Aorta (tissue), 5 donors: ENCODE measurements at places on chromosomes 7 and 10. TPM values are rescaled to one million over a fixed set of nuclear protein-coding genes. Genes with fewer than 3 reads are reported as not detected.

The SH2B2 gene
- 5.5 TPM for total RNA-seq

DNA sequence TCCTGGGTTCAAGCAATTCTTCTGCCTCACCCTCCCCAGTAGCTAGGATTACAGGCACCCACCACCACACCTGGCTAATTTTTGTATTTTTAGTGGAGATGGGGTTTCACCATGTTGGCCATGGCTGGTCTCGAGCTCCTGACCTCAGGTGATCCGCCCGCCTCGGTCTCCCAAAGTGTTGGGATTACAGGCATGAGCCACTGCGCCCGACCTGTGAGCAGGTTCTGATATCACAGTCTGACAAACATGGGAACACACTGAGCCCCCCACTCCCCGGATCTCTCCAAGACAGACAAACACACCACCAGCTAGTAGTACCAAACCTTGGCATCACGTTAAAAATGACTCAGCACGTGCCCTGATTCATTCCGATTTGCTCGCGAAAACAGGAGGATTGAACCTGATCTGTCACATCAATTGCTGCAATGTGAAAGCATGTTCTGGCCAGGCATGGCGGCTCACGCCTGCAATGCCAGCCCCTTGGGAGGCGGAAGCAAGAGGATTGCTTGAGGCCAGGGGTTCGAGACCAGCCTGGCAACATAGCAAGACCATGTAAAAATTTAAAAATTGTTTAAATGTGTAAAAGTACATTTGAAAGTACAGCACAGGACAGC lies 106.5 kb downstream of the SMURF1 start:
- no peaks in the 10 kb centered on the region for H3K27me3 ChIP-seq
- no peak for DNase-seq
- H3K4me1 ChIP-seq = no peaks in the 10 kb centered on the region
- no peak overlapping the region for H3K27ac ChIP-seq
- no peak overlapping the region for H3K4me3 ChIP-seq
- H3K36me3 ChIP-seq = peaks cover 19% of the 10 kb centered on the region

The PRF1 gene
- 3.2 TPM for total RNA-seq

GRCh38 chr7:87151729-87152111 lies 533 bp upstream of the DMTF1 start:
- H3K27ac ChIP-seq = peak overlapping the region; percentile 97
- H3K27me3 ChIP-seq = no peaks in the 10 kb centered on the region
- H3K4me1 ChIP-seq = no peaks in the 10 kb centered on the region

The TMEM139 gene
- total RNA-seq = 0.32 TPM

- H3K4me1 ChIP-seq = no peaks in the 10 kb centered on the region
- no peak for DNase-seq
- H3K27me3 ChIP-seq = no peaks in the 10 kb centered on the region
- no peak overlapping the region for H3K27ac ChIP-seq
Observed at GRCh38 chr7:112981966-112982365, 104.7 kb downstream of the GPR85 start.

- no peak overlapping the region for H3K4me3 ChIP-seq
- H3K27ac ChIP-seq = no peak overlapping the region
- no peaks in the 10 kb centered on the region for H3K36me3 ChIP-seq
- DNase-seq = peak; percentile 19
- H3K27me3 ChIP-seq = no peaks in the 10 kb centered on the region
Observed at GRCh38 chr10:131662851-131663250, 238.0 kb upstream of the PPP2R2D start.

DNA sequence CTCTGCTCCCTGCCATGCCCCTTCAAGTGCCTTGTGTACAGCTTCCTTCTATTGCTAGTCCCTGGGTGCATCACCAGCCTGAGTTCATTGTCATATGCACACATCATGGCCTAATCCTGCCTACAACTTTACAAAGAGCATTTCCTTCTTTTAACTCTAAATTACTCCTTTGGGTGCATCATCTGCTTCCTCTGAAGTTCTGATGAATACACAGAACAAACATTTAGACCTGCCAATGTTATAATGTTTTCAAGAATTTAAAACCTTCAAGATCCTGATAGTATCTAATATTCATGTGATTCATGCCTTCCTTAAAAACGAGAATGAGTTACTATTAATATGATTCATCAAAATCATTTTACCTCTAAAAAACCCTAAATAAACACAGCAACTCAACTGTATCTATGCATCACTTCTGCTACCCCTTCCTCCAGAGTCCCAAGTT lies 357.1 kb downstream of the MAGI2 start:
- H3K27ac ChIP-seq = no peak overlapping the region
- no peaks in the 10 kb centered on the region for H3K4me1 ChIP-seq
- no peaks in the 10 kb centered on the region for H3K27me3 ChIP-seq
- no peak for DNase-seq
- no peak overlapping the region for H3K4me3 ChIP-seq

DNA sequence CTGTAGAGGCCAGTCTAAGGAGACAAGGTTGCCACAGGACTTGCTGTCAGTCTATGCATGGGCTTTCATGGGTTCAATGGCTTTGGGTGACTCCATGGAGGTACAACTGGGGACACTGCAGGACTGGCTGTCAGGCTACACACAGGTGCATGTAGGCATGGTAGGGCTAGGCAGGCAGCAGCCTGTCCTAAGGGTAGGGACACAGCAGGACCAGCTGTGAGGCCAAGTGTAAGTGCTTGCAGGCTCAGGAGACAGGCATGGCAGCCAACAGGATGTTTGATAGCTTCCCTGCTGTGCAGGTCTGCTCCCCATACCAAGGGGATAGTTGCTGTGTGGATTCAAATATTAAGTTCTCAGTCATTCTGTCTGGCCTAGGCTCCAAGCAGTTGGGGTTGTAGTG lies 181.0 kb upstream of the NPY start:
- H3K27me3 ChIP-seq = no peaks in the 10 kb centered on the region
- H3K36me3 ChIP-seq = no peaks in the 10 kb centered on the region
- H3K27ac ChIP-seq = no peak overlapping the region
- H3K4me1 ChIP-seq = no peaks in the 10 kb centered on the region
- H3K4me3 ChIP-seq = no peak overlapping the region

- peaks cover 5% of the 10 kb centered on the region for H3K27me3 ChIP-seq
- DNase-seq = no peak
- no peaks in the 10 kb centered on the region for H3K36me3 ChIP-seq
- no peak overlapping the region for H3K27ac ChIP-seq
- H3K4me1 ChIP-seq = no peaks in the 10 kb centered on the region
Observed at GRCh38 chr7:55326081-55326835, 38.9 kb upstream of the LANCL2 start.

GRCh38 chr7:71695186-71695585 lies 563.2 kb downstream of the GALNT17 start:
- no peak for DNase-seq
- no peak overlapping the region for H3K4me3 ChIP-seq
- no peaks in the 10 kb centered on the region for H3K36me3 ChIP-seq
- H3K27me3 ChIP-seq = no peaks in the 10 kb centered on the region

The ENKUR gene
- not detected for total RNA-seq

- no peaks in the 10 kb centered on the region for H3K27me3 ChIP-seq
- no peaks in the 10 kb centered on the region for H3K36me3 ChIP-seq
- no peak for DNase-seq
- H3K4me1 ChIP-seq = no peaks in the 10 kb centered on the region
Observed at GRCh38 chr10:92640107-92640506, 47.2 kb downstream of the KIF11 start.

The DLX5 gene
- 1.1 TPM for total RNA-seq

The CYP3A4 gene
- total RNA-seq = not detected

The CLEC5A gene
- total RNA-seq = 8.0 TPM

The CRYGN gene
- 0.84 TPM for total RNA-seq

DNA sequence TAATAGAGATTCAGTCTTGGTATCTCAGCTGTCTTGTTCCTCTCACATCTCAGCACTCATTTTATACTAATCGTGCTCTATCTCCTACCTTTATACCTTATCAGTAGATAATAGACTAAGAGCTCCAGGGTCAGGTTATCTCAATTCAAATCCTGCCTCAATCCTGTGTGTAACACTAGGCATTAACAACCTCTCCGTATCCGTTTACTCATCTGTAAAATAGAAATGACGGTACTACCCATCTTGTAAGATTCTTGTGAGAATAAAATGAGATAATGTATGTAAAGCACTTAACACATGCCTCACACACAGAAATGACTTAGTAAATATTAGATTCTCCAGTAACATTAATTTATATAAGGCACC lies 622 bp upstream of the P4HA1 start:
- no peaks in the 10 kb centered on the region for H3K4me1 ChIP-seq
- H3K36me3 ChIP-seq = no peaks in the 10 kb centered on the region
- H3K27ac ChIP-seq = peak overlapping the region; percentile 66
- no peaks in the 10 kb centered on the region for H3K27me3 ChIP-seq

GRCh38 chr10:62538606-62539005 lies 164.4 kb downstream of the ZNF365 start:
- no peak overlapping the region for H3K4me3 ChIP-seq
- DNase-seq = no peak
- no peaks in the 10 kb centered on the region for H3K36me3 ChIP-seq
- no peaks in the 10 kb centered on the region for H3K4me1 ChIP-seq
- no peaks in the 10 kb centered on the region for H3K27me3 ChIP-seq

- H3K4me3 ChIP-seq = peak overlapping the region; percentile 50
- DNase-seq = peak; percentile 86
- H3K27me3 ChIP-seq = no peaks in the 10 kb centered on the region
- no peaks in the 10 kb centered on the region for H3K4me1 ChIP-seq
- H3K27ac ChIP-seq = peak overlapping the region; percentile 51
- no peaks in the 10 kb centered on the region for H3K36me3 ChIP-seq
Observed at GRCh38 chr7:158863611-158864506, 7.5 kb downstream of the DYNC2I1 start.

DNA sequence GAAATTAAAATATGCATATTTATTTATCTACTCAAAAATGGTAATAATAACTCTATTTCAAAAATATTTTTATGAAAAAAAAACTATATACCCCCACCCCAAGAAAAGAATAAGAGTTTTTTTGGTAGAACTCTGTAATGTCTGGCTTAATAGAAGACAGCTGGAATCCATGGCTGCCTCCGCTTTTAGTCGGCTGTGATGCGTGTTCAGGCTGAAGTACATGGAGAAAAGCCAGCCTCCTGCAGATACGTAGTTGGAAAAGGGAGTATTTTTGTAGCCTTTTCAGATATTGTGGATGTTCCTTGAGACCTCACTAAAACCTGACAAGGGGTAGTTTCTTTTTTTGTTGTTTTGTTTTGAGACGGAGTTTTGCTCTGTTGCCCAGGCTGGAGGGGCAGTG lies 10.0 kb downstream of the FOXK1 start:
- no peak overlapping the region for H3K4me3 ChIP-seq
- no peak overlapping the region for H3K27ac ChIP-seq
- no peak for DNase-seq

The CADPS2 gene
- total RNA-seq = 23.8 TPM

DNA sequence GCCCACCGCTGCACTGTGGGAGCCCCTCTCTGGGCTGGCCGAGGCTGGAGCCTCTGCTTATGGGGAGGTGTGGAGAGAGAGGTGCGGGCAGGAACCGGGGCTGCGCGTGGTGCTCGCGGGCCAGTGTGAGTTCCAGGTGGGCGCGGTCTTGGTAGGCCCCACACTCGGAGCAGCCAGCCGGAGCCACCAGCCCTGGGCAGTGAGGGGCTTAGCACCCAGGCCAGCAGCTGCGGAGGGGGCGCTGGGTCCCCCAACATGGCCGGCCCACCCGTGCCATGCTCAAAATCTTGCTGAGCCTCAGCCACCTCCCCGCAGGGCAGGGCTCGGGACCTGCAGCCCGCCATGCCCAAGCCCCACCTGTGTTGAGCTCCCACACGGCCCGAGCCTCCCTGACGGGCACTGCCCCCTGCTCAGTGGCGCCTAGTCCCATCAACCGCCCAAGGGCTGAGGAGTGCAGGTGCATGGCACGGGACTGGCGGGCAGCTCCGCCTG lies 856.8 kb upstream of the CELF2 start:
- H3K36me3 ChIP-seq = no peaks in the 10 kb centered on the region
- no peaks in the 10 kb centered on the region for H3K4me1 ChIP-seq
- H3K27ac ChIP-seq = no peak overlapping the region
- no peak overlapping the region for H3K4me3 ChIP-seq

DNA sequence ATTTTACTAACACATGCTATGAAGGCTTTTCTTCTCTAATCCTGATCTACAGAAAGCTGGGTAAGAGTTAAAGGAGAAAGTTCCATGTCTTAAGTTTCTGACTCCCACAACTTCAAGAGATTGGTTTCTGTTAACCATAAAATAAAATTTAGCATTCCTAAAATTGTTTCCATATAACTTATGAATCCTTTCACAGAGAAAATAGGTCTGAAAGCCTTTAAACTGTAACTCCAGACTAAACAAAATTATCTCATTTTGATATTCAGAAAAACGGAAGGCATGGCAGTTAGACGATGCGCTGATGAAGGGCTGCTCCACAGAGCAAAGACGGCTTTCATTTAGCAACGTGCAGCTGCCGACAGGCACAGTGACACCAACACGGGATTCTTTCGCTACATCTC lies 133.3 kb downstream of the SLC25A13 start:
- DNase-seq = no peak
- H3K27ac ChIP-seq = peak overlapping the region; percentile 25
- peak overlapping the region; percentile 60 for H3K4me3 ChIP-seq
- H3K27me3 ChIP-seq = no peaks in the 10 kb centered on the region
- H3K4me1 ChIP-seq = no peaks in the 10 kb centered on the region
- peaks cover 3% of the 10 kb centered on the region for H3K36me3 ChIP-seq

- H3K27ac ChIP-seq = no peak overlapping the region
- H3K27me3 ChIP-seq = no peaks in the 10 kb centered on the region
- H3K4me3 ChIP-seq = no peak overlapping the region
- no peaks in the 10 kb centered on the region for H3K36me3 ChIP-seq
- no peak for DNase-seq
Observed at GRCh38 chr10:70651661-70652060, 20.6 kb upstream of the ADAMTS14 start.
